Pulmonary artery endothelial cell (primary cell): ENCODE measurements at places on chromosomes 12 and 14.

GRCh38 chr12:132559652-132560363 is 50.6 kb downstream of the LRCOL1 start:
- DNase-seq: no peak

DNA sequence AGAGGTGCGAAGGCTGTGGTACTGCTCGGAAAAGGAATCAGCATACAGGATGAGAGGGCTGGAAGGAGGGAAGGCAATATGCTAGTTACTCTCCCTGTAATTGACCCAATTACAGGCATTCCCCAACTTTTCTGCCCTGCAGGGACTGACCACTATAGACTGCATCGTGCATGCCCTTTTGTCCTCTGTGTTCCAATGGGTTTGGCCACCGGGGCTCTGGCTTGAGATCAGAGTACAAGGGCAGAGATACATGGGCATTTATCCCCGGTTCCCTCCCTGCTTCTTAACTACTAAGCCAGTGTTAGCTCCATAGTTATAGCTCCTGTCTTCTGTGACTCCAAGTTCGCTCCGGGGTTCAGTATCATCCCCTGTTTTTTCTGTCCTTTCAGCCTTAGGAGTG is 59.7 kb downstream of the GTF2A1 start:
- no peak for DNase-seq

- no peak for DNase-seq
Measured at GRCh38 chr12:129231491-129231890, 378.2 kb downstream of the GLT1D1 start.

DNA sequence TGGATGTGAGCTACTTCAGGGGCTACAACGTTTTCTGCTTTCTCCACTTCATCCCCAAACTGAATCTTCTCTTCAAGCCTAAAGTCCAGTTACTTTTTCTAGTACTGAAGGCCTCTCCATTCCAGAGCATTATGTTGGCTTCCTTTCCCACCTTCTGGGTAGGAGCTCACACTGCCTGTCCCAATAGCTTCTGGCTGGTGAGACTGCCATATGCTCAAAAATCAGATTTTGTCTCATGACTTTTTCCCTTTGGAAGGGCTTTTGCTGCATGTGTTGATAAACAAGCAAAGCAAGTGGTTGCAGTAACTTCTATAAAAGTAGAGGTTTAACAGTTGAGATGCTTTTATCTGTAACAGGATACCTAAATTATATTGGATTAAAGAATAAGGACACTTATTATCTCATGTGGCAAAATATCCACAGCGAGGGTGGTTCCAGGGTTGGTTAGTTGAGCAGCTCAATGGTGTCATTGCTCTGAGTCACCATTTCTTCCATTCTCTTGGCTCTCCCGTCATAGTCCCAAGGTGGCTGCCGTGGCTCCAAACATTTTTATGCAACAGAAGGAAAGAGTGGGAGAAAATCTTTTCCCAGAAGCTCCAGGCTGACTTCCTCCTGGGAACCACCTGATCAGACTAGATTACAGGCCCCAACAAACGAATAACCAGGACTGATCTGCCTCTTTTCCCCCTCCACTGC is 15.1 kb upstream of the PPFIBP1 start:
- no peak for DNase-seq

- DNase-seq: no peak
Measured at GRCh38 chr12:111181143-111181726, 187.7 kb downstream of the PHETA1 start.
